ENCODE measurements at places on chromosomes 13 and 19. TPM values are rescaled to one million over a fixed set of nuclear protein-coding genes. Genes with fewer than 3 reads are reported as not detected.
A peak's percentile ranks its signal among the peaks of the same experiment; 100 is the strongest.

Gene PTGER1
- polyA plus RNA-seq = not detected

Gene F10
- not detected for polyA plus RNA-seq

Gene GJB2
- not detected for polyA plus RNA-seq

GRCh38 chr19:7905268-7905667 lies 1.6 kb downstream of the MAP2K7 start:
- no peak for DNase-seq

- no peak for DNase-seq
These were observed at the start of gene GIPC3 for GRCh38 chr19:3585301-3586126. Gene GIPC3 (plus strand): TSS chr19:3585478. CDS start chr19:3585598, 120 bp downstream.

DNA sequence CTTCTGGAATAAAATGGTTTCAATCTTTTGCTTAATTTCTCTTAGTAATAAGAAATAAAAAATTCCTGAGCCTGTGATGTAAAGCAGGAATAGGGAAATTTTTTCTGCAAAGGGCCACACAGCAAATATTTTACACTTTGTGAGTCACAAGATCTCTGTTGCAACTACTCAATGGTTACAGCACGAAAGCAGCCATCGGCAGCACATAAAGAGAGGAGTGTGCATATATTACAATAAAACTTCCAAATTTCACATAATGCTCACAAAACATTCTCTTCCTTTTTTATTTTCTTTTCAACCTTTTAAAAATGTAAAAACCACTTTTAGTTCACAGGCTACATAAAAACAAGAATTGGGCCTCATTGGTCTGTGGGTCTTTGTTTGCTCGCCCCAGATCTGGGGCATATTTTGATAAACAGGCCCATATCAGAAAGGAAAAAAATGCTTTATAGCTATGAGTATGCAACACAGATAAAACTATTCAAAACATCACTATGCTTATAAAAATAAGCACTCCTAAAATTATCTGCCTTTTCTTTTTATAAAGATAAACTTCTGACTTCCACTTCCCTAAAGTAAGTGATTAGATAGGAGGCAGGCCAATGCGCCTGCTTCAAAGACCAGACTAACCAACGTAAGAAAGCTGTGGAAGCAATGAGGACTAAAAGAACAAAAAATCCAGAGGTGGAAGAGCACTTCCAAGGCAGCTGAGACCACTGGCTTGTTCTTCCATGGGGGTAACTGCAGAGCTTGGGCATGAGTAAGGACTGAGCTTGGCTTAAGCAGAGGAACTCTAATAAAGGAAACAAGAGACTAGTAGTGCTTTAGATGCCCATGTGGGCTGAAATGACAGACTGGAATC lies 26.5 kb downstream of the MYCBP2 start:
- DNase-seq = no peak

GRCh38 chr13:107650081-107650701 lies 565.1 kb downstream of the LIG4 start:
- no peak for DNase-seq

DNA sequence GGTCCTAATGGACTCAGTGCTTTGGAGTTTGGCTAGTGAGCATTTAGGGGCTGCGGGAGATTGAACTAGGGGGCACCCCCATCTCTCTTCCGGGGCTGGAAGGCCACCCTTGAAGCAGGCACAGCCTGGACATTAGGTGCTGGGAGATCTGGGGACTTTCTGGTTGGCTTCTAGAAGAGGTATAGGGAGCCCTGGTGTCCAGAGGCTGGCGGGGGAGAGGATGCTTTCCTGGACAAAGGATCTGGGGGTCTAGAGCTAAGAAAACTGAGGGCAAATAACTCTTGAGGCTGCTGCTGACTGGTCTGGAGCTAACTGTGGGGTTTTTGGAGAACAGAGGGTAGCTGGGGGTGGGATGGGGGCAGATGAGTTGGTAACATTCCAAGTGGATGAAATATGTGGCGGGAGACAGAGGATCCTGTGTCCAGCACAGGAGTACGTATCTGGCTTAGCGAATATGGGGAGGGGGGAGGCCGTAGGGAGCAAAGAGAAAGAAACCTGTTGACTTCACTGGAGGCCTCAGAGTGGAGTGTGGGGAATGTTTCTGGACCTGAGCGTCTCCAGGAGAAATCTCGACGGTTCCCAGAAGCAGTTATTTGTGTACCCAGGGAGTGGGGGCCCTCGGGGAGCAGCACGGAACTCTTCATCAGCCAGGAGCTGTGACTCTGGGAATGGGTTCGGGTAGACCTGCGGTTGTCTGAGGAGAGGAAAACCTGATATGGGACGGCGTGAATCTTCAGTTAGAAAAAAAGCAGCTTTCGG lies 1.4 kb downstream of the HNRNPUL1 start:
- DNase-seq = no peak

GRCh38 chr19:52095172-52096014 lies at the start of gene ZNF841:
Gene ZNF841 (minus strand): TSS chr19:52095765. CDS start chr19:52084801, 10,964 bp downstream.
- peak; percentile 75 for DNase-seq

DNA sequence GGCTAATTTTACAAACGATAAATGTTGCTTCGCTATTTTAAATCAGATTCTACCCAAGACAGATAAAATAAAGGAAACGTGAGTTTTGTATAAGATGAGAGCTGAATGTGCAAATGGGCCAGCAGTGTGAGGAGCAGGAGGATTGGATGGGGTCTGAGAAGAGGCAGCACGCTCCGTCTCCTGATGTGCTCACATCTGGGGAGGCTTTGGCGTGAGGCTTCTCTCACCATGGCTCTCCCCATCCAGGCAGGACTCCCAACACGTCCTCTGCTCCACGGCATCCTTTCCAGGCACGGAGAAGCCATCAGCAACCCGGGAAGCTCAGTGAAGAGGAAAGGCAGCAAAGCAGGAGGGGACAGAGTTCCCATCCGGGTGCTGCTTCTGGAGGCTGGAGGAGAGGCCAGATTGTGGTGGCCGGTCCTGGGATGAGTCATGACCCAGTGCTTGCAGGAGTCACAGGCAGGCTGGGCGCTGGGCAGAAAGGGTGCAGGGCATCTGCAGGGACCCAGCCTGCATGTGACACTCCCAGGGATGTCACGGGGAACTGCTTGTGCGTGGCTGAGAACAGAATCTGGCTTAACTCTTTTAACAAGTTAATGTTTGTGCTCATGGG lies 47.5 kb downstream of the ZNF536 start:
- DNase-seq = no peak

Data from CD4-positive, CD25-positive, alpha-beta regulatory T cell (primary cell).